Natural killer cell (primary cell): ENCODE measurements at places on chromosomes 5 and 9.

GRCh38 chr5:156515803-156516360 lies 188.9 kb downstream of the SGCD start:
- H3K27me3 ChIP-seq: no peaks in the 10 kb centered on the region
- H3K27ac ChIP-seq: no peak overlapping the region
- no peak overlapping the region for H3K4me3 ChIP-seq
- no peaks in the 10 kb centered on the region for H3K36me3 ChIP-seq
- no peak for DNase-seq

- H3K36me3 ChIP-seq: peaks cover 94% of the 10 kb centered on the region
- H3K4me1 ChIP-seq: no peaks in the 10 kb centered on the region
- H3K27me3 ChIP-seq: no peaks in the 10 kb centered on the region
- no peak overlapping the region for H3K27ac ChIP-seq
- DNase-seq: no peak
Observed at GRCh38 chr5:148414833-148415232, 31.1 kb downstream of the FBXO38 start.

DNA sequence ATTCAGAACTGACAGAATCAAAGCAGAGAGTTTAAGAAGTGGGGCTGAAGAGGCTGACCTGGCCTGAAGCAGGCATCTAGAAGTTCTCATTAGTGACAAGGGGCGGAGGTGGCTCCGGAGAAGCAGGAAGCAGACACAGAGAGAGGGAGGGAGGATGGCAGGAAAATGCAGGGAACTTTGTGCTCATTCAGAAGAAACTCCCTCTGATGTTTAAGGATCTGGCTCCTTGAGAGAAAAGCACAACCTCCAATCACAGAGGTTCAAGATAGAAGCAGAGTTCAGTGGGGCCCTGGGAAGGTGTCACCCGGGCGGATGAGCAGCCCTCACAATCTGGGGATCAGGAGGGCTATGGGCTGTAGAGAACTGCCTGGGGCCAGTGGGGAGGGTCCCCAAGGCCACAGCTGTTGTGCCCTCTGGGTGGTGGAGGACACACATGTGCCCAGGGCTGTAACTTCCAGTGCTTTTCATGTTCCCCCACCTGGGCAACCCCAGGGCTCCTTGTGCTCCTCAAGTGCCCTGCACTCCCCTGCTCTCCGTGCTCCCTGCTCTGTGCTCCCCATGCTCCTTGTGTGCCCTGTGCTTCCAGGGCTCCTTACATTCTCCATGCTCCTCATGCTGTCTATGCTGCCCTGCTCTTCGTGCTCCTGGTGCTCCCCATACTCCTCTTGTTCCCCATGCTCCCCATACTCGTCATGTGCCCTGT lies 51.4 kb downstream of the TRIP13 start:
- no peak overlapping the region for H3K4me3 ChIP-seq
- H3K27me3 ChIP-seq: peaks cover 2% of the 10 kb centered on the region
- DNase-seq: no peak
- peaks cover 3% of the 10 kb centered on the region for H3K4me1 ChIP-seq

GRCh38 chr9:112751056-112751795 lies 666 bp downstream of the SNX30 start:
- H3K36me3 ChIP-seq: no peaks in the 10 kb centered on the region
- peaks cover 56% of the 10 kb centered on the region for H3K4me1 ChIP-seq
- peak overlapping the region; percentile 33 for H3K27ac ChIP-seq

GRCh38 chr5:141150224-141150992 lies 551 bp downstream of the PCDHB6 start:
- H3K27me3 ChIP-seq: peaks cover 4% of the 10 kb centered on the region
- H3K27ac ChIP-seq: no peak overlapping the region
- H3K4me3 ChIP-seq: no peak overlapping the region
- no peaks in the 10 kb centered on the region for H3K4me1 ChIP-seq

DNA sequence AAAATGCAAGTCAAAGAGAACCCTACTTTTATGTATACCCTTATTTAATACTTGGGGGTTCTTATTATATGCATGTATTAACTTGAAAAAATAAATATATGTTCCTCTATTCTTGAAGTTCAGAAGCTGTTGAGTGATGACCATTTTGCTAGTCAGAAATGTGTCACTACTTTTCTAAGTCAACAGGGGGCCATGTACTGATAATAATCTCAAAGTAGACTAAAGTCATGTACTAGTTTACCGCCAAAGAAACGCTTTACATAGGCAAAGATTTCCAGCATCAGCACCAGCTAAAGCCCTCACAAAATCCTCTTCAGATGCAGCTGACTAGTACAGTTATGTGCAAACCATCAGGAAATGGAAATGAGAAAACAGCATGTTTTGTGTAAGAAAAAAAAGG lies 5.7 kb upstream of the BHMT start:
- H3K27ac ChIP-seq: no peak overlapping the region
- H3K4me1 ChIP-seq: no peaks in the 10 kb centered on the region
- DNase-seq: no peak
- H3K4me3 ChIP-seq: no peak overlapping the region

- no peak for DNase-seq
- H3K36me3 ChIP-seq: no peaks in the 10 kb centered on the region
- H3K27ac ChIP-seq: peak overlapping the region; percentile 63
- H3K4me1 ChIP-seq: peaks cover 36% of the 10 kb centered on the region
Observed at GRCh38 chr5:172844577-172844838, 10.5 kb downstream of the ERGIC1 start.

- H3K36me3 ChIP-seq: no peaks in the 10 kb centered on the region
- no peaks in the 10 kb centered on the region for H3K4me1 ChIP-seq
- no peak overlapping the region for H3K27ac ChIP-seq
- no peaks in the 10 kb centered on the region for H3K27me3 ChIP-seq
- no peak for DNase-seq
Observed at GRCh38 chr5:14109041-14109747, 33.9 kb upstream of the TRIO start.

DNA sequence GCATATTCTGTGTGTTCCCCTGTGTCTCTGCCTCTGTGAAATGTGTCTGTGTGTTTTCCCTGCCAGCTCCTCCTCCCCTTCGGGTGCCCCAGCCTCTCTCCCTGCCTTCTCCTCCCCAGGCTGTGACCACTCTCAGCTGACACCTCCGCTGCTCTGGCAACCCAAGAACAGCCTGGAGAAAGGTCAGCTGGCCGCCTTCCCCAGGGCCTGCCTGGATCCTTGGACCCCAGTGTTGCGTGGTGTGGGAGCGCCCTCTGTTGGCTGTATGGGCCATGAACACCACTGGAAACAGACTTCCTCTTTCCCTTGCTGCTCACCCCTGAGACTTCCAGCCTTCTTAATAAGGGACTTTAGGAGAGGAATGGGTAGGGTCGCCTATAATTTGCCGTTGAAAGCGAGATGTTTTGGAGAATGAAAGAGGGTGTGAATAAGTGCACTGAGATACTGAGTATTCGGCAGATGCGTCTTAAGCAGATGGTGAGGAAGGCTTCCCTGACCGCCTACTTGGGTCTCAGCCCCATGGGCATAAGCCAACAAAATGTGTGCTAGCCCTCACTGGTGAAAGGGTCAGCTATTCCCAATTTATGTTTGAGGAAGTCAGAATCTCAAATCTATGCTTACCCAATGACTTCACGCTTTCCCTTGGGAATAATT lies 114.9 kb upstream of the TRIM32 start:
- H3K27ac ChIP-seq: no peak overlapping the region
- H3K4me3 ChIP-seq: no peak overlapping the region
- no peaks in the 10 kb centered on the region for H3K36me3 ChIP-seq
- no peaks in the 10 kb centered on the region for H3K4me1 ChIP-seq
- DNase-seq: no peak

GRCh38 chr5:10253390-10253789 lies 3.3 kb downstream of the CCT5 start:
- no peak for DNase-seq
- H3K4me3 ChIP-seq: no peak overlapping the region
- peaks cover 37% of the 10 kb centered on the region for H3K36me3 ChIP-seq
- H3K4me1 ChIP-seq: peaks cover 23% of the 10 kb centered on the region

- H3K4me3 ChIP-seq: no peak overlapping the region
- H3K27ac ChIP-seq: no peak overlapping the region
- H3K4me1 ChIP-seq: peaks cover 7% of the 10 kb centered on the region
Observed at GRCh38 chr5:158234323-158235158, 375.6 kb upstream of the CLINT1 start.
